ENCODE measurements at places on chromosomes 13 and 19.

GRCh38 chr19:40033989-40034560 lies 22.0 kb downstream of the ZNF780B start:
- DNase-seq, result no peak

DNA sequence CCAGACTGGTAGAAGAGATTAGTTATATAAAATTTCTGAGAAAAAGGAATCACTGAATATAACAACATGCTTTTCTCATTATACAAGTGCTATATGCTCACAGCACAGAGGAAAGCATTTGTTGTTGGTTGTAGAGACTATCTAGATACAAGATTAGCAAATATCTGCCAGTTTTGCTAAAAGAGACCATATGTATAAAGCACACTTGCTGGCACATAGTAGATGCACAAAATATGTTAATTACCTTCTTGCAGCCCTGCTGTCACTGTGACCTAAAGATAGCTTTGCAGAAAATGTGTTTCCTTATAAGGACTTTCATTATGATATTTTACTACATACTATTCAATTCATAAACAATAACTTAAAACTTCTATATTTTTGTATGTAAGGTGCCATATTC lies 755.1 kb downstream of the PCDH9 start:
- DNase-seq, result no peak

- DNase-seq, result no peak
Measured at GRCh38 chr13:63050287-63050686, 1634.6 kb upstream of the PCDH20 start.

- no peak for DNase-seq
Measured at GRCh38 chr13:110944121-110944967, 29.5 kb upstream of the ANKRD10 start.

- DNase-seq, result no peak
Measured at GRCh38 chr13:46539231-46539630, 13.7 kb upstream of the LRCH1 start.

DNA sequence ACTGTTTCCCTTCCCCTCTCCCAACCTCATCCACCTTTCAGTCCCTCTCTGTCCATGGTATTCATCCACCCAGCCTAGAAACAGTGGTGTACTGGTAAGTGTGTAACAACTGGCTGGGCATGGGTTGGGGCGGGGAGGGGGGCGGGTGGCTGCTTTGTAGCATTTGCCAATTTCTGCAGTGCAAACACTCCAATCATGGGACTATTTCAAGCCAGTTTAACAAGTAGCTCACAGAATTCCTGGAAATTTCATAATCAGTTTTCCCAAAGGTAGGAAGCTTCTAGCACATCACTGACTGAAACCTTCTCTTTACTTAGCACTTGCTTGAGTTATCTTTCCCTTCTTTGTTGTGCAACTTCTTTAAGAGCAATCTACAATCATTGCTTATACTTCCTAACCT lies 100.8 kb upstream of the WASF3 start:
- DNase-seq, result no peak

DNA sequence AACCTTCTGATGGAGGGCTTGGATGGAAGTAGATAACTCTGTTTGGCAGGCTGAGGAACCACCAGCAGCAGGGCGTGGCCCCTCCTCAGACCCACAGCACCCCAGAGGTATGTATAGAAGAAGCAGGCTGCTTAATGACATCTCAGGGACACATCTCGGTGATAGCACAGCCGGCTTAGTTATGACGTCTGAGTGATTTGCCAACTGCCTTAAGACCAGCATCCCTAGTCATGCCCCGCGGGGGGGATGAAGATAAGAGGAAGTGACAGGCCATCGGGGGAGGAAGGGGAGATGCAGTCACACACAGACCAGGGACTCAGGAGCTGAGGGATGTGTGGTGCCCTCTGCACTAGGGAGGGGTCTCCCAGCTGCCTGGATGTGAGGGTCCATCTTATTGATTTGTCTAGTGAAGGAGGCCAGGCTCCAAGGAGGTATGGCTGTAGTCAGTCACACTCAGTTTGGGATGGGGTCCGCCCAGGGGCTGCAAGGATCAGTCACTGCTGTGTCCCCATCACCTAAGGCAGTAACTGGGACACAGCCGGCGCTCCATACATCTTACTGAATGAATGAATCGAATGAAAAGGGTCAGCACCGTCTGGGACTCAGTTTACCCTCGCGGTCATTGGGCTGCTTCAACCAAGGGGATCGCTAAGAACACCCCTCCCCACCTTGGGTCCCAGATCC lies 19.2 kb upstream of the ERCC1 start:
- no peak for DNase-seq

GRCh38 chr13:99865420-99865930 lies 106.1 kb downstream of the ZIC5 start:
- no peak for DNase-seq

DNA sequence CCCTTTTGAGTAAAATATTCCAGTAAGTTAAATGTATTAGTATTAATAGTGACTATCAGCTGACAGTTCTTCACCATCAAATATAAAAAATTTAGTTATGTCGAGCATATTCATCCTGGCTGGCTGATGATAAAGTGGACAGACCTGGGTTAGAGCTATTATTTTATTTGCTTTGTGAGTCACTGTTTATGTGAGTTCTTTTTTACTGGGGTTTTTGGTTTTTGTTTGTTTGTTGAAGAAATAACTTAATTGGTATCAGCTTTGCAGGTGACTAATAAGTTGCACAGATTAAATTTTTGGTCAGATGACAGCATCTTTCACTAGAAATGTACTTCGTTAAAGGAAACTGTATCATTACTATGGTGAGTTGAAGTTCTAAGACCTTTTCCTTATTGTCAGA lies 224.7 kb downstream of the GGACT start:
- DNase-seq, result no peak

GRCh38 chr19:49874503-49875157 lies 2.5 kb downstream of the AKT1S1 start:
- no peak for DNase-seq

DNA sequence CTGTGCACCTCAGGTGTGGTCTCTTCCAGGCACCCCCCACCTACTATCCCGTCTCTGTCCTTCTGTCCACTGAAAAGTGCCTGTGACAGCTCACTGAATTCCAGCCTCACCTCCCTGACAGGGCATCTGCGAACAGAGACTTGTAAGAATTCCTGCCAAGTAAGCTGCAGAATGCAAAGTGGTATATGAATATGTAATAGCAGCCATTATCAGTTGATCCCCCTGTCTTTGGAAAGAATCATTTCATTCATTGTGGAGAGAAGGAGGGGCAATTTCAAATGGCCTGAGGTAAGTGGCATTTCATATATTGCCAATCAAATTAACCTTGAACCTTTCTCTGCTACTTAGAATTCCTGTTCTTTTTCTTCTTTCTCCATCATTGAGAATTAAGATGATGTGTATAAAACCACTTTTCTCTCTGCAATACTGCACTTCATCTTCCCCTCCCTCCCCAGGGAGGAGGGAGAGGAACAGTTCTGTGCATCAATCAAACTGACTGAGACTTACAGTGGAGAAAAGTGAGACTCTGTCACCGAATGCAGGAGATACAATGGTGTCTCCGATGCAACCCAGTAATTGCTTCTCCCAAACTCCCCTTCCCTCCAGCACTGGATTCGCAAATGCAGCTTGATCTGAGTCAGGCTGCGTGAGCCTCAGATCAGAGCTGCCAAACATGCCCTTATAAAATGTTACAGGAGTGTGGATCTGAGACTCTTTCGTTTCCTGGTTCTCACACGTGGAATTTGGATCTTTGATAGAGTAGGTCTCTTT lies 91.7 kb downstream of the SLC10A2 start:
- no peak for DNase-seq

GRCh38 chr19:44623080-44623479 lies 9.7 kb downstream of the IGSF23 start:
- no peak for DNase-seq

DNA sequence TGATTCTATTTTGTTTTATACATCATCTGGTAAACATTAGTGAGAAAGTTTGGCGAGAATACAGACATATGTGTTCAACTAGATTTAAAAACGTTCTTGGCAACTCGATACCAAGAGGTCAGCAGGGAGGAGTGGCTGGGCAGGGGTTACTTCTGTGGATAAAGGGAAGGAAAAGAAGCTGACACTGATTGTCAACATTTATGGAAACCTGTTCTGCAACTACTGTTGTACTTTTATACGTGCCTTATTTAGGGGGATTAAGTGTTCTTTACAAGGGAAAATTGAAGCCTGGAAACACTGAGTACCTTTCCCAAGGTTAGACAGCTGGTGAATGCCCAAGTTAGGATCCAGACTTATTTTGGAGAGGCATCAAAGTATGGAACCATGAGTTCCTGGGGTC lies 65.0 kb downstream of the MTUS2 start:
- DNase-seq, result no peak

GRCh38 chr19:18430417-18431144 lies 7.4 kb downstream of the ISYNA1 start:
- DNase-seq, result no peak

DNA sequence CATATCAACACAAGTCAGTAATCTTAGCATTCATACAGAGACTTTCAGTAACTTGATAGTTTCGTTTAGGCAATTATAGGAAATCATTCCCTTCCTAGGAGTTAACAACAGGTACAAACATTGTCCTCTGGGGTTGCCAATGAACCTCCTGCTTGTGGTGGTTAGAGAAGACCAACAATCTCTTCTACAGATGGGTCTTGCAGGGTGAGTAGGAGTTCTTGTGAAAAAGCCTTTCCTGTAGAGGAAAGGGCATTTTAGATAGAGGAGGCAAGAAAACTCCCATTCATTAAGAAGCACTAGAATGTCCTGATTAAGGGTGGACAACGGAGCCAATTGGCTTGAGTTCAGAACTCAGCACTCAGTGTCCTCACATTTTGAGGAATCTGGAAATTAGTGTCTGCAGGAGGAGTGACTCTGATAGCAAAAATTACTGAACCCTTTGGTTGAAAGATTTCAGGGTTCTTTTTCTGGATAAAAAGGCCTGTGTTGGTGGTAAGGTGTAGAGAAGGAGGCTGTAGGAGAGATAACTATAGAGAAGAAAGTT lies 4.2 kb downstream of the WDFY2 start:
- no peak for DNase-seq

DNA sequence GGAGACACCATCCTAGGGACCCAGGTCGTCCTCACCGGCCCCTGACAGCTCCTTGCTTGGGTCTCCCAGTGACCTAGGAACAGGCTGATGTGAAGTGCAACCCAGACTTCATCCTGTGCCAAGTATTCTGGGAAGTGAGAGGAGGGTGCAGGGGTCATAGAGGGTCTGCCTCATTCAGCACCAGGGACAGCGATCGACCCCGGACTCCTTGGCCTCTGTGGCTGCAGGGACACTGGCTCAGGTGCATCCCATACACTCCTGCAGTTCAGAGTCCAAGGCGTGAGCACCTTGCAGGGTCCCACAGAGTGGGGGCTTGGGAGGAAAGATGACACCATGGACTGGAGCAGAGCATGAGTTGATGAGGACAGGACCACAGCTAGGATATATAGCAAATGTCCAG lies 10.0 kb upstream of the OR10H2 start:
- DNase-seq, result no peak

GRCh38 chr13:25111585-25111956 lies 15.6 kb downstream of the PABPC3 start:
- DNase-seq, result no peak

- no peak for DNase-seq
Measured at GRCh38 chr19:15444505-15445226, 5.1 kb downstream of the WIZ start.

GRCh38 chr19:30369833-30370232 lies 2.4 kb upstream of the ZNF536 start:
- DNase-seq, result no peak

DNA sequence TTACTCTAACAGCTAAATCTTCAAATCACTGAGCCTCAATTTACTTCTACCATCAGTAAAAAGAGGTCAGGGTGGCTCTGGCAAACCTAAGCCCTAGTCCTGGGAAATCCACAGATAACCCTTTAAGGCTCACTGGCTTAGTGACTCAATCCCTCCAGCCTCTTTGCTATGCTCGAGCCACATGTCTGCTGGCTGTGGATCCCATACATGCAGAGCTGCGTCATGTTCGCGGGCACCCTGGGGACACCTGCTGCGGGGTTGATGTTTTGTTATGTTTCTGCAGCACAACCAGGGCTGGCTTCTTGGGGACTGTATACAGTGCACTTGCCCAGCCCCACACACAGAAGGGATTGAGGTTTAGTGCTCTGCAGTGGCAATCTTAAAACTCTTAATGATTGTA lies 41.6 kb upstream of the C13orf42 start:
- DNase-seq, result no peak

GRCh38 chr19:13013649-13014048 lies 18.4 kb downstream of the NFIX start:
- no peak for DNase-seq

GRCh38 chr13:69769608-69770007 lies 338.0 kb upstream of the ATXN8OS start:
- DNase-seq, result no peak

- no peak for DNase-seq
Measured at GRCh38 chr13:23616228-23616627, 46.0 kb downstream of the TNFRSF19 start.

DNA sequence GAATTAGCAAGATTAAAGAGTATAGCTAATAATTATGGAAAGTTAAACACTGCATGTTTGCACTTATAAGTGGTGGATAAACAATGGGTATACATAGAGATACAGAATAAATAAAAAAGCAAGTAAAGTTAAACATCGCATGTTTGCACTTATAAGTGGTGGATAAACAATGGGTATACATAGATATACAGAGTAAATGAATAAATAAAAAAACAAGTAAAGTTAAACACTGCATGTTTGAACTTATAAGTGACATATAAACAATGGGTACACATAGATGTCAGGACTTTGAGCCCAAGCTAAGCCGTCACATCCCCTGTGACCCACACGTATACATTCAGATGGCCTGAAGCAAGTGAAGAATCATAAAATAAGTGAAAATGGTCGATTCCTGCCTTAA lies 1533.3 kb upstream of the SPRY2 start:
- DNase-seq, result no peak

- DNase-seq, result no peak
Measured at GRCh38 chr13:30796132-30796572, 60.8 kb downstream of the ALOX5AP start.

DNA sequence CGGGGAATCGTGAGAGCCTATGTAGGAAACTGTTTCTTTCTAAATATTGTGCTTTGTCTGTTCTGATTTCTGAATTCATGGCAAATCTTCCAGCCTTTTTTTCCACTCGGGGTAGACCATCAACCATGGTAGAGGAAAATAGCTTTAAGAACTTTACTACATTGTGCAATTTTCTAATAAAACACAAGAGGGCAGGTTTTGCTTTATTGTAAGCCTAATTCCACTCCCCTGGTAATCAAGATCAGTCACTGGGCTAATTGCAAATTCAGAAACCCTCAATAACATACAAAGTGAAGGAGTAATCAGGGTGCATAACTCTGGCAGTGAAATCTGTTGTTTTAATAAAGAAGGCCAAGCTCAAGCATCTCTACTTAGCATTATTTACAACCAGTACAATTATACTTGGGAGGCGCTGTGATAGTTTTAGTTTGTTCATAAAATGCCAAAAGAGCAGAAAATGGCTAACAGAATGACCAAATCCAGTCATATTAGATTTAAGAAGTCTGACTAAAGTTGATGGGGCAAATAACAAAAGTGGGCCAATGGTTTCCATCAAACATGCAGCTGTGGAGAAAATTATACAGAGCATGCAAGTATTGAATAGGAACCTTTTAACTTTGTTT lies 43.8 kb downstream of the DCT start:
- no peak for DNase-seq

- no peak for DNase-seq
Measured at GRCh38 chr19:39406656-39407409, at the start of gene ZFP36. Gene ZFP36, plus strand, starts transcription at chr19:39406847. Its CDS starts 58 bp downstream, at chr19:39406905.

- peak; percentile 50 for DNase-seq
Measured at GRCh38 chr13:27919934-27920676, at the start of gene PDX1. Gene PDX1, plus strand, starts transcription at chr13:27920000. Its CDS starts 139 bp downstream, at chr13:27920139.

- DNase-seq, result no peak
Measured at GRCh38 chr13:65653613-65654012, 1576.5 kb downstream of the PCDH9 start.

Data from NCI-H524 treated with DMSO at 0.1 percent for 48 hours (cell line).